ENCODE measurements at places on chromosomes 3 and 15.
A peak's percentile ranks its signal among the peaks of the same experiment; 100 is the strongest.

GRCh38 chr15:80059786-80060355 lies 395 bp downstream of the ZFAND6 start:
- DNase-seq: no peak

DNA sequence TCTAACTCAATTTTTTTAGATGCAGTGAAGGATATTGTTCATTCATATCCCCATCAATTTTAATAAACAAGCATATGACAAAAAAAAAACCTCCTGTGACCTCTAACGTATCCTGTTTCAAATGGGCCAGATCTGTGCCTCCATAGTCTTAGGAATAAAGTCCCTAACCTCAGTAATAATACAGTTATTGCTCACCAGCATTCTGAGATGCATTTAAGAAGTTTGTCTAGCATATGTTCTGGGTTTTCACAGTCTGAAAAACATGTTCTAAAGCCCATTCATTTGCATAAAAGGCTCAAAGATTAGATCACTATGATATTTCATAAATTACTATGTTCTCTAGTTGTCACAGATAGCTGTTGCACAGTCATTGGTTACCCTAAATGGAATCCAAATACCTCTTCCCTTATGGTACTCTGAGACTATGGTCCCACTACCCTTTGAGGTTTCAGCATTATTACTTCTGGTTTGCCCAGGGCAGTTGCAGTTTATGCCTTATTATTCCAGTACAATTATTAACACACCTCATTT lies 190.1 kb downstream of the ZIC4 start:
- no peak for DNase-seq

DNA sequence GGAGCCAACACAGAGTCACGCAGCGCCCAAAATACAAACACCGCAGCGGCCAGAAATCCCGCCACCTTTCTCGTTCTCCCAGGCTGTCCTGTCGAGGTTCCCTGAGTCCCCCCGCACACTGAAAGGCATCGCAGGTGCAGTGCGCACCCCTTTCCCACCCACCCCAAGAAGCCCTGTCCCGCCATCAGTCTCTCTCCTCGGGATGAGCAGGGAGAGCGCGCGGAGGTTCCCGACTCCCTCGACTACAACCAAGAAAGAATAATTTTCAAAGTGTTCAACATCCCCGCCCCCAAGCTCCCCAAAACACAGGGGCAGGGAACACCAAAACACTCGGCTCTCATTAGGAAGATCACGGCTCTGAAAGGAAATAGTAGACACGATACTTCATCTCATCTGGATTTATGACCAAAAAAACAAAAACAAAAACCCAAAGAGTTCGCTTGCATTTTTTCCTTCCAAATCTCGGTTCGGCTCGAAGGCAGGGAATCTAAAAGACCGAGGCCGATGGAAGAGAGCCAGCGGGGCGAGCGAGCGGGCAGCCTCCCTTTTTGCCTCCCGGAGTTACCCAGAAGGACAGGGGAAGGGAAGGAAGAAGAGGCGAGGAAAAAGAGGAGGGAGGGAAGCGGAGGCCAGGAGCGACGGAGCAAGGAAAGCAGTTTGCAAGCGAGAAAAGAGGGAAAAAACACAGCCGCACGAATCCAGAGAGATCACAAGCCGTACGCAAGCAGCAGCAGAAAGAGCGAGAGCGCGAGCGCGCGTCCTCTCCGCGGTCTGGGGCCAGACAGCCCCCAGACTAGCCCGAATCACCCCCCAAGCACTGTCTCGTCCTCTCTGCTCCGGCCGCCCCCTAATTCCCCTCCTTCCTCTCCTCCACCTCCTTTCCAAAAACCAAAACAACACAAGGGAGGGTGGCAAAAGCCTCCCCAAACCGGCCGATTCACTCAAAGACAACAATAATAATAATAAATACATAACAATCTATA lies 808 bp downstream of the BCL6 start:
- DNase-seq: peak; percentile 41

DNA sequence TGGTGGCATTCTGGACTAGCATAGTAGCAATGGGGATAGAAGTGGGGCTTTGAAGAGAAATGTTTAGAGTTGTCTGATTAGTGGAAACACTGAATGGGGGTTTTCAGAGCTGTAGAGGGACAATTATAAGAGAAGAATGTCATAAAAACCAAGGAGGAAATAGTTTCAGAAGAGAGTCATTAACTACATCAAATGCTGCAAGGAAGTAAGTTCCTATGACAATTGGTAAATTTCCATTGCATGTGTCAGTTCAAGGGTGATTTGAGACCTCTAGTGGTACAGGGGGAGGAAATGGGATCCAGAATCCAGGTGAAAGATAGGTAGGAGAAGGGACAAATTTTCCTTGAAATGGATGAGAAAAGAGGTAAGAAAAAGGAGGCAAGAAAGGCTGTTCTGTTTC lies 68.3 kb upstream of the TBC1D5 start:
- DNase-seq: no peak

- no peak for DNase-seq
Observed at GRCh38 chr3:71101014-71101413, 482.5 kb downstream of the FOXP1 start.

DNA sequence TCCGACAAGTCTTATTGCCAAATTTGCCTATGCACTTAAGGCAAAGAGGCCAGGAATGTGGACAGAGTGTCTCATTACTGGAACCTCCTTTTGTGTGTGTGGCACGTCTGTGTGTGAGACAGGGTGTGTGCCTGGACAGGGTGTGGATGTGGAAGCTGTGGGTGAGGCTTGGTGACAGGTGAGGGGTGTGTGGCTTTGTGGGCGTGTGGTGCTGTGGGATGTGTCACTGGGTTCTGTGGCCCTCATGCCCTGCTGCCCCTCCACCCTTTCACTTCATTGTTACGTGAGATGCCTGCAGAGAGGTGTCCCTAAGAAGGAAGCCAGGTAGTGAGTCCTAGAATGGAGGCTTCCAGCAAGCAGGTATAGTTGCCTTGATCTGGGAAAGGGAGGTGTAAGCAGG lies 244.0 kb upstream of the CHRNA7 start:
- DNase-seq: no peak

DNA sequence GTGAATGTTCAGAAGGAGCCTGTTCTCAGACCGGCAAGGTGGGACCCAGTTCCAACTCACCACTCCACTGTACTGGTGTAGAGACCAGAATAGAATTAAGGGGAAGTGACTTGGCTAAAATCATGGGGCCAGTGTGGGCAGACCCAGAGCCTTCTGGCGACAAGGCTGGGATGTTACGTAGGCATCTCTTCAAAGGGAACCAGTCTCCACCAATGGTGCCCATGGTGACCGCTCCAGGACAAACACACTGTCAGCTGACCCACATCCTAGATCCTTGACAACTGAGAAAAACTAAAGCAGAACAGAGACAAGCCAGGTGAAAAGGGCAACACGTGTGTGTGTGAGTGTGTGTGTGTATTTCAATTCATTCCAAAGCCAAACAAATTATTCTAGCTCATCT lies 321.7 kb upstream of the FRG2C start:
- DNase-seq: no peak

GRCh38 chr15:51089699-51090453 lies 4.8 kb downstream of the TNFAIP8L3 start:
- DNase-seq: no peak

- no peak for DNase-seq
Observed at GRCh38 chr15:56736308-56736707, 3.0 kb upstream of the ZNF280D start.

- no peak for DNase-seq
Observed at GRCh38 chr3:152557302-152557999, 277.5 kb upstream of the P2RY1 start.

- DNase-seq: no peak
Observed at GRCh38 chr3:3631114-3631513, 168.1 kb upstream of the LRRN1 start.

GRCh38 chr3:120614765-120615164 lies 18.6 kb downstream of the NDUFB4 start:
- DNase-seq: no peak

DNA sequence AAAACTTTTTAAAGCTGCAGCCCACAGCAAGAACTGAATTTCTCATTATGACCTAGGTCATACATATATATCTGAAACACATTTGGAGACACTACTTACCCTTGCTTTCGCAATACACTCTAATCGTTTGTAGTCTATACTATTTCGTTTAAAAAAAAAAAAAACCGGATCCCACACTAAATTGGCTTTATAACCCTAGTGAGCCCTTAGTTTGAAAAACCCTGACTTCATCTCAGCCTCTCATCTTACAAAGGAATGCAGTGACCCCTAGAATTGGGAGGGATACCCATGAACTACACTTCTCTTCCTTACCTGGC lies 4.2 kb downstream of the RARRES1 start:
- DNase-seq: no peak

DNA sequence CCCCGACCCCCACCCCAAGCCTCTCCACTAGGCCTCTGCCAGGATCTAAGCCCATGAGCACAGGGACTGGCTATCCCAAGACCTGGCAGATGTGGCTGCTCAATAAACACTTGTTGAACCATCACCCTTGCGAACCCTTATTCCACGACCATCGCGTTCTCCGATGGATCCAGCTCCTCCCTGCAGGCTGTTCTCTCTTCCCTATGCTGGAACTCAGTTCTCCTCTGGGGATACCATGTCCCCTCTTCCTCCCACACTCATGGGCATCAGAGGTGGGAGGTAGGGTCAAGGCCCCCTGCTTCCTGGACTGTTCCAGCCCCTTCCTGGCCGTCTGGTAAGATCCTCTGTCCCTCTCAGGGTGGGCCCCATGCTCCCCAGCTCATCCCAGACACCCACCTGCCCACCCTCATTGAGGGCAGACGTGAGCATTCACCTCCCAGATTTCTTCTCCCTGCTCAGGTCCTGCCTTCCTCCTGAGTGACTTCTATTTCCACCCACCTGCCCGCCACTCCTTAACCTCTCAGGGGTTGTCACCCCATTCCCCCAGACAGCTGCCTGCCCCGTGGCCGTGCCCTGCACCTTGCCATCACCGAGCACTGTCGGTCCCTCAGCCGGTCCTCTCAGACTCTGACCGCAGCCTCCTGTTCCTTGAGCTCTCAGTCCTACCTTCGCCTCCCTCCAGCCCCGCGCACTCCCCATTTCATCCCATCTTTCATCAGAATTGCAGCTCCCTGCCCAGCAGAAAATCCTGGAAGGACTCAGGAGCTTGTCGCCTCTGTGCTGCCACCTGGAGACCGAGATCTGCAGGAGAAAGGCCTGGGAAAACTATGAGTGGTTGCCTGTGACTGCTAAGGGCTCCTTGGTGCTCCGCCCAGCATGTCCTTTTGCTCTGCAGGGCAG lies 42.0 kb downstream of the PML start:
- DNase-seq: no peak

DNA sequence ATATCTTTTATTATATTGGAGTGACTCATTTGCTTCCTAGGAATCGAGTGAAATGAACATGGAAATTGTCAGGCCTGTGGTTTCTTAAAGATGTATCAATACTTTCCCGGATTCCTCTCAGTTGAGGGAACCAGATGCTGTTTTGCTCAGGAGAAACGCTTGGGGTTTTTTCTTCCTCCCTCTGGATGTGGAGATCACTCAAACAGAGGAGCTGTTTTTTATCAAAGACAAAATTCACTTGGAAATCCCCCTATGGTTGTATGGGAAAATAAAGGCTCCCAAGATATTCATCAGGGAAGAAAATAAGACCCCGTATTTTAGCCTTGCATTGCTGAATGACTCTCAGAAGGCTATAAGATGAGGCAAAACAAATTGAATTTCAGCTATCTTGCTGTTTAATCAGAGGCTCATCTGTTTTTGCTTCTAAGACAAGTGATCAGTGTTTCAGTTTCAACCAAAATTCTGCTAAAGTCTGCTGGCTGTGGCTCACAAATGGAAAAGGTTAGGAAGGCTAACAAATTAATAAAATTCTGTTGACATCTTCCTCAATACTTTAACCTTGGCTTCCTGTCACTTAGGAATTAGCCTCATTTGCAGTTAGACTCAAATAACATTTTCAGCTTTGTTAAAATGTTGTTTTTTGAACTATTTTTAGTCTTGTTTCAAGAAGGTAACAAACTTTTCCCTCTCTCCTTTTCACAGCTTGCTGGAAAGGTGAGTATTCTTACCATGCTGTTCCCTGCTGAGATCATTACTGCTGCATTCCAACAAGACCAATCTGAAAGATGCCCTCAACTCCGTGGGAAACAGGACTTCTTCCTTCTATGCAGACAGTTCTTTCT lies 83.6 kb downstream of the COL6A5 start:
- no peak for DNase-seq

GRCh38 chr15:72201391-72201921 lies 3.9 kb upstream of the GRAMD2A start:
- no peak for DNase-seq

DNA sequence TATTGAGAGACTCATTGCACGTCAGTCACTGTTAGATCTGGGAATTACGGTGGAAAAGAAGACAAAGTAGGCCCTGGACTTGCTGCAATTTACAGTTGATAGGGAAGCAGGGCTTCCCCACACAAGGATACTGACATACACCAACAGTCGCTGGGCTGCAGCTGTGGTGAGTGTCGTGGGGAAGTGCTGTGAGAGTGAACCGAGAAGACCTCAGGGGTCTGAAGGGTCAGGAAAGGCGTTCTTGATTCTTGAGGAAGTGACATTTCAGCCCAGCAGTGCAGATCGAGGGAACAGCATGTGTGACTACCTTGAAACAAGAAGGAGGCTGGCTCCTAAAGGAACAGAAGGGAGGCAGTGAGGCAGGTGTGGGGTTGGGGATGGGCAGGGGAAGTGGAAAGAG lies 22.5 kb downstream of the MYZAP start:
- no peak for DNase-seq

DNA sequence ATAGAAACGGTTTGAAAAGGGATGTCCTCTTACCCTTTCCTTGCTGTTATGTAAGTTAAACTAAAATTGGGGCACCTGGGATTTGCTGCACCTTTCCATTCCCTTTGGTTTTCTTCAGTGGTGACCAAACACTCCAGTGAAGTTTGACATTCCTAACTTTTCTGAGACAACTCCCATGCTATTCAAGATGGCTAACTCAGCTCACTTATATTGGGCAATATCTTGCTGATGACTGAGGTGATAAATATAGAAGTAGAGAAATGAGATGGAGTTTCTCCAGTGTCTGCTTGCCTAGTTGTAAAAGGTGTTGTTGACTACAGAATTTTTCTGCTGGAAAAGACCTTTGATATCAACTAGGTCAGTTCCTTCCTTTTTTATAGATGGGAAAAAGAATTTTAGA lies 291.8 kb downstream of the GAP43 start:
- no peak for DNase-seq

DNA sequence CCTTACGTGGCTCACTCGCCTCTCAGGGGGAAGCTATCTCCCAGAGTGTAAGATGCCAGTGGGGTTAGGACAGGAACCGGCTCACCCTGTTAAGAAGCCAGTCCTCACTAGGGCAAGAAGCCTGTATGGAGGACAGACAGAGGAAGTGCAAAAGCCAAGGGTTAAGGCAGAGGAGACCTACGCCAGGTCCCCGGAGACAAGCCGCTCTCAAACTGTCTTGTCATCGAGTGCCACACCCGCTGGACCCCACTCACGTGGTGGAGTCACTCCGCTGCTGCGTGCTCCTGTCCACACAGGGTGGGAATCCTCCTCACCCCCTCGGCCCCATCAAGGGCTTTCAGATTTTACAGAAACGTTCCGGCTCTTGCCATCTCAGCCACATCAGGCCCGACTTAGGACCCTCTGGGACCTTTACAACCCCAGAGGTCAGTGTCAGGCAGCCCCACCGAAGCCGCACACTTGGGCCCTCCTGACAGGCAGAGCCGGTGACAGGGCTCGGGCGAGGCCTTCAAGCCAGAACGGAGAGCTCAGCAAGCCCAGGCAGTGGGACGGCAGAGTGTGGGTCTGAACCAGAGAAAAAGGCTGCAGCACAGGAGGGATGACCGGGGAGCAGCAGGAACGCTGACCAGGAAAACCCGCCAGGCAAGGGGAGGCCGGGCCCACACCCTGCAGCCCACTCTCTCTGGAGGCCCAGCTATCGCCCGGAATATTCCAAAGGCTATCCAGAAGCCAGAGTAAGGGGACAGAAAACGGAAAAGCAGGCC lies 61.7 kb downstream of the XXYLT1 start:
- DNase-seq: no peak
